GM10248 (cell line): ENCODE measurements at places on chromosomes 12 and 14.

DNA sequence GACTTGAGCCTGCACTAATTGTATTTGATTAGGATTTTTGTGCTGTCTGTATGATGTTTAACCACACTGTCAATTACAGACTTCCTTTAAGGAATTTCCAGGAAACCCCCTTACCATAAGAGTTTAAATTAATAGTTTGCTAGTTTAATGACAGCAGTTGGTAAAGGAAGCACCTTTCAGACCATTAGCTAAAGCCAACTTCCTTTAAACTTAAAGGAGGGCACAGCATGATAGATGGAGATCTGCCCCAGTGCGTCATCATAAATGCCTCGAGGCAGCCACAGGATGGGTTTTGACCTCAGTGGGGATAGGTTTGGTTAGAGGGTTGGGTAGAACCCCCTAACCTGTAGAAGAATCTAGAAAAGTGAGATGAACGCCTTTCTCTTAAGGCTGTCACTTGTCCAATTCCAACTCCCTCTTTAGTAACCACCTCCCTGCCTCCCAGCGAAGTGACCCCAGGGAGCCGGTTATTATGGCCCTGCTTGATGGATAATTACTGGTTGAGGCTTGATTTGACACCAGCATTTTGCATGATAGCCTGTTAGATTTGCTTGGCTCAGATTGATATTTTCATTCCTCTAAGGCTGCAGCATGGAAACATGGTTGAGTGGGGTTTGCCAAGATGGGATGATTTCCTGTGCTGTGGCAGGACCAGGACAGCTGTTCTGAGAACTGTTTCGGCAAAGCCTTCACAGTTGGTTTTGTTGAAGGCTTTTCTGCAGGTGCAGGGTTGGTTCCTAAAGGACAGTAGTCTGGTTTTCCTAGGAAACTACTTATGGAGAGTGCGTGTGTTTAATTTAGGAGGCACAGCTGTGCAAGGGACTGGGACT, 62.7 kb downstream of the CHST11 start:
- no peak for DNase-seq

DNA sequence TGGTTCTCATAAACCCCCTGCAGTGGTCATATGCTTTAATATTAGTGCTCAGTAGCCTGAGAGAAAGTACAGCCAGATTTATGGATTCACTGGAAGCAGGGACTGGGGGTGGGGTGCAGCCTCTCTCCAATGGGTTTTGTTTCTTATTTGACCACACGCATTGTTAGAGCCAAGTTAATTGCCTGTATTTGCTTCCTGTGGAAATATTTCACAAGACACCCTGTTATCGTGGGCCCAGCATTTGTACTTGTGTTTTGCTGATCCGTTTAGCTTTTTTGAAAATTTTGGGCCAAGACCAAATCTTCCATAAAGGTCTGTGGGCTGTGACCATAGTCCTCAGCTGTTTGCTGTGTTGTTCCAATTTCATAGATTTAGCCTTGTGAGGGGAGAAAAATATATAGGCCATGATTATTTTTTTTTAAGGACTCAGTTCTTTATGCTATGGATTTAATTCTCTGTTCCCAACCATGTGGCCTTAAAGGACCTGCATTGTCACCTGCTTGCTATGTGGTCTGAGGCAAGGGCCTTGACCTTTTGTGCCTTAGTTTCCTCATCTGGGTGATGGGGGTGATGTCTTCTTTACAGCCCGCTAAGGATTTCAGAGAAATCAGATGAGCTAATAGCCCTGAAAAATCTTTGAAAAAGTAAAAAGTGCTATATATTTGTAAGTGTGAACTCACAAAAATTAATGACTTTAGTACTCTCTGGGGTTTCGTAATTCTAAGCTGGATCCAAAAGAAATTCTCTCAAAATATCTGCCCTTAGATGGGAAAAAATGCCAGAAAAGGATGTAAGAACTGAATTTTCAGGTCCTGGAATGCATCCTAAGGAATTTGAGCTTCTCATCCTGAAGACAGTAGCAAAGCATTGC, 370.2 kb downstream of the DPF3 start:
- DNase-seq = no peak

DNA sequence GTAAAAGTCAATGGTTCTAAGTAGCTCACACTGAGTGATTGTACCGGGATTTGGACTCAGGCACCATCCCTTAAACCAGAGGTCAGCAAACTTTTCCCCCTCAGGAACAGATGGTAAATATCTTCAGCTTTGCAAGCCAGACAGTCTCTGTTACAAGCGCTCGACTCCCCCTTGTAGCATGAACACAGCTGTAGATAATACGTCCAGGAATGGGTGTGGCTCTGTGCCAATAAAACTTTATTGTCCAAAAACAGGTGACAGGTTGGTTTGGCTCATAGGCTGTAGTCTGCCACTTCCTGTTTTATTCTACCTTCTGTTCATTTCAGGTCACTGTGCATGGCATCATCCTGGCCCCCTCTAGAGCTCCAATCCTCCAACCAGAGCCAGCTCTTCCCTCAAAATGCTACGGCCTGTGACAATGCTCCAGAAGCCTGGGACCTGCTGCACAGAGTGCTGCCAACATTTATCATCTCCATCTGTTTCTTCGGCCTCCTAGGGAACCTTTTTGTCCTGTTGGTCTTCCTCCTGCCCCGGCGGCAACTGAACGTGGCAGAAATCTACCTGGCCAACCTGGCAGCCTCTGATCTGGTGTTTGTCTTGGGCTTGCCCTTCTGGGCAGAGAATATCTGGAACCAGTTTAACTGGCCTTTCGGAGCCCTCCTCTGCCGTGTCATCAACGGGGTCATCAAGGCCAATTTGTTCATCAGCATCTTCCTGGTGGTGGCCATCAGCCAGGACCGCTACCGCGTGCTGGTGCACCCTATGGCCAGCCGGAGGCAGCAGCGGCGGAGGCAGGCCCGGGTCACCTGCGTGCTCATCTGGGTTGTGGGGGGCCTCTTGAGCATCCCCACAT, 7.6 kb downstream of the BDKRB1 start:
- DNase-seq = no peak

DNA sequence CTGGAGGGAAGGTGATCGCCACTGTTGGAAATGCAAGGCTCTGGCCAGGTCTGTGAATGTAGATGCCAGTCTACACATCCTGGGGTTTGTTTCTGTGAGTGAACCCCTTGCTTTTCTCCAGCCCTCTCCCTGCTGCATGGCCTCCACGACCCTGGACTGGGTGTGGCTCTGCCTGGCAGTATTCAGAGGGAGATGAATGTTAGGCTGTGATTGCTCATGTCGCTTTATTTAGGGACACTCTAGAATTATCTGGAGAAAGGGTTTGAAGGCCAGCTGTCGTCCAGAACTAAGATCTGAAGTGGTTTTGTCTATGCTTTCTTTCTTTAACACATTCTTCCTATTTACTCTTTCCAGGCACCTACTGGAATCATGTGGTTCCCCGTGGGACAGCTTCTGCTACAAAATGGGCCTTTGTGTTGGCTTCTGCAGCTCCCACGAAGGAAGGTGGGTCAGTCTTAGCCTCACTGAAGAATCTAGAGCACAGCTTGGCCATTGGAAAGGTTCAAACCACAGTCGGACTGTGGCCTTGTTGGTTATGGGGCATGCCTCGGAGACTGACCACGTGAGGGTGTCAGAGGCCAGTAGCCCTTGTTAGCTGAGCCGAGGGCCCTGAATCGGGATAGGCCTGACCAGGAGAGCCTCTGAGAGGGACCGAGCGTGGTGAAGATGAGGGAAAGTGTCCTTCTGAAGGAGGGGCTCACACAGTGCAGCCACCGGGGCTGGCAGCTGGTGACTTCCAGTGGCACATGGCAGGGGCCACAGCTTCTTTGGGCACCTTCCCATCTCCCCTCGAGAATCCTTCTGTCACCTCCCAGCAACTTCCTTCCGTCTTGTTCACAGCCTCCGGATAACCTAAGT, 59.1 kb downstream of the ANKRD9 start:
- DNase-seq = no peak

DNA sequence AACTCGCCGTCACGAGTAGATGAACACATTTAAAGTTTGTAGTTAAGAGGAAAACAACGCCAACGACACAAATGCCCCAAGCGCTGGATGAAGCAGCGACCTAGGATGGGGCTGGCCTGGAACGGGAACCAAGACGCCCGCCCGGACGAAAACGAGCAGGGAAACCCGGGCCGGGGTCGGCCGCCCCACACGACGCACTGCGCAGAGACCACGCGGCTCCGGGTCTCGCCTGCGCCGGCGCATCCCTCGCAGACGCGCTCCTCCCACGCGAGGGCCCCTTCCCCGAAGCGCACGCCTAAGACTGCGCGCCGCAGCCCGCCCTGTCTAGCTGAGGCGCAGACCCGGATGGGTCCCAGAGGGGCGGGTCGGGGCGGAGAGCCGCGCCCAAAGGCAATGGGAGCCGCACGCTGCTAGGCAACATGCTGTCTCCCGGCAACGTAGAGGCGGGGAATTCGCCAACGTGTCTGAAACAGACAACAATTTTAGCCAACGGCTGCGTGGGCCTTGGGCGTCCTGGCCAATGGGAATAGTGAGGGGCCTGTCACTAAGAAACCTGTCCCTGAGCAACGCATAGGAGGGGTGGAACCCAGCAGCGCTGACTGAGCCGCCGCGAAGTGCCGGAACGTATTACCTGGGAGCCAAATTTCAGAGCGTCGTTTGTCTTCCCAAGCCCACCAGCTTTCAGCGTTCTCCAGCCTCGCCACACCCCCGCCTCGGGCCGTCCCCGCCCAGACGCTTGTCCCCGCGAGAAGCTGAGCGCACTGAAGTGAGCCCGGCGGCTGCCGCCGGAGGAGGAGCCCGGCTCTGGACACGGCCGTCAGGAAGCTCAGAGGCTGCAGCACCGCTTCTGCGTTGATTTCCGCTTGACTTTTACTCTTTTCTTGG, 21.0 kb upstream of the CHFR start:
- peak; percentile 95 for DNase-seq

GRCh38 chr12:122830517-122831214, 4.6 kb upstream of the HIP1R start:
- no peak for DNase-seq

DNA sequence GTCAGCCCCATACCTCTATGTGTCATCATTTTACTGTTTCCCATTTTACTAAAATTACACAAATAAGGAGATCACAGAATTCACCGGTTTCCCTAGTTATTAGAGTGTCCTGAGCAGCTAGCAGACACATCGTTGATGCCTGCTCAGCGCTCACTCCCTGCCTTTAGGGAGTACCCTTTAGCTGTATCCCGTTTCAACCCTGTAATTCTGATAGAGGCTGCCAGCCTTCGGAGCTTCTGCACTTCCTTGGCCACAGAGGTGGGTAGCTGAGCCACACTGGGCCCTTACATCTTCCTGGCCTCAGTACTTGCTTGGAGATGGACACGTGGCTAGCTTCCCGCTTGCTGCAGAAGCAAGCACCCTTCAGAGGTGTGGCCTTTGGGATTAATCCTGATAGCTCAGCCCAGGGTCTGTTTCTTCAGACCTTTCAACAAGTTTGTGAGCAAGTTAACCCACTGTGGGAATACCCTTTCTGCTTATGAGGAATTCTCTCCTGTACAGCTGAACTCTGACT, 14.3 kb upstream of the FBXW8 start:
- DNase-seq = no peak

- DNase-seq = no peak
Measured at GRCh38 chr14:75609606-75610475, 31.4 kb downstream of the FLVCR2 start.

GRCh38 chr12:106305376-106305775, 2.8 kb downstream of the TCP11L2 start:
- no peak for DNase-seq

DNA sequence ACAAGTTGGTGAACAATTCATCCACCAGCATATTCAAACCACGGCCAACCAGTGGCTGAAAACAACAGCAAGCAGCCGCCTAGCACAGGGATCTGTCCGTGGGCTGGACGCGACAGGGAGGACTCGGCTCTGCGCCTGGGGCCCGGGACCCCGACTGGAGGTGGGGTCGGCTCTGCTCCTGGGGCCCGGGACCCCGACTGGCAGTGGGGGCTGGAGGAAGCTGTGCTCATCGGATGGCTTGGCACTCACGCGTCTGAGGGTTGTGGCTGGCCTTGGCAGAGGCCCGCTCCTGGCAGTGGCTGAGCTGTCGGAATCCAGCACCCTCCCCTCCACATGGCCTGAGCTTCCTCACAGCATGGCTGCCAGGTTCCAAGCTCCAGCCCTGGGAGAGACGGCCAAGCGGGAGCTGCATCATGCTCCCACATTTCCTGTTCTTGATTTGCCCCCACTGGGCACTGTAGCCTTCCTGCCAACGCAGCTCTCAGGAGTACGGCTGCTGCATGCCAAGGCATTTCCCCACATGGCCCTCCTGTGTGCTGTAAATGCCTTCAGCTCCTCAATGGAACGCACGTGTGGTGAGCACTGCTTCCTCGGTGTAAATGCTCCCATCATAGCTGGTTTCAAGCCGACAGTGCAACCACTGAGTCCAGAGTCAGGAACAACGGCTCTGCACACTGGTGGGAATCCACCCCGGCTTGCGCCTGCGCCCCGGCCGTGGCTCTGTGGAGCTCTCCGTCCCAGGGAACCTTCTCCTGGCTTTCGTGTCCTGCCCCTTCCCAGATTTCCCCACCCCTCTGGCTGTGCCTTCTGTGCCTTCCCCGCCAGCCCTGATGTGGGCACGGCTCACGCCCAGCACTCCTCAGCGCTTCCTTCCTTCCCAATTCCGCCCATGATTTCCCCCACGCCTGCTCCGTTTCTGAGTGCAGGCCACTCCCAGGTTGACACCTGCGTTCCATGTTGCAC, 7.3 kb upstream of the GALNT9 start:
- no peak for DNase-seq

GRCh38 chr12:6303071-6303470, 7.4 kb upstream of the PLEKHG6 start:
- no peak for DNase-seq

DNA sequence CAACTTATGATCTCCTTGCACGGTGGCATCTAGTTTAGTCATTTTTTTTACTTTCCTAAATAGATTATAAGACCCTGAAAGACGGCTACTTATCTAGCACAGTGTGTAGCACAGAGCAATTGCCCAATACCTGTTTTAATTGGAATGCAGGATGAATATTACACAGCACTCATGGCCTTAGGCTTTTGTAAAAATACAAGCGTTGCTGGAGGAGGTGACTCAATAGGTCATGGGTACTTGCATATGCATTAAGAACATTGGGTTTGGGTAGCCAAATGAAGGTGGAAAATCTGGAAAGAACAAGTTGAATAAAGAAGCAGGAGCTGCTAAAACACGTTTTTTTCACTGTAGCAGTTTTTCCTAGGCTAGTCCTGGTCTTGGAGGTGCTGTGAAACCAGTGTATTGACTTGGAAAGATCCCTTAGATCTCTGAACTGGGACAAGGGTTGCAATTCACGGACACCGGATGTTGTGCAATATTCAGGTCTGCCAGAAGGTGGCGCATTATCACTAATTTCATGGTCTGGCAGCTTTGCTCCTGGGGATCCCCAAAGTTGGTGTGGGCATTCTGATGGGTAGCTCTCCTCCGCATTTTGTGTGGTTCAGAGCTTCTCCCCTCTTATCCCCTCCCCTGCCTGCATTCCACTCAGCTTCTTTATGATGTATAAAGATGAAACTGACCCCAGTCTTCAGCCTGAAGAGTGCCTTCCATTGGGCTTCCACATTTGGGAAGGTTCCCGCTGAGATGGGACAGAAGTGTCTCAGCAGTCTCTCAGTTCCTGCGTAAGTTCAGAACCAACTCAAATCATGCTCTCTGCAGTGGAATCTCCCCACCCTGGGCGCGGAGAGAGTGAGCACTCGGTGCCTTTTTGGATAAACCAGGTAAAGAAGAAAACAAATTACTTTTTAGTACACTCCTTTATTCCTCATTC, 278.3 kb downstream of the NRXN3 start:
- peak; percentile 67 for DNase-seq
